ENCODE measurements at places on chromosomes 1 and 21.
A peak's percentile ranks its signal among the peaks of the same experiment; 100 is the strongest.

DNA sequence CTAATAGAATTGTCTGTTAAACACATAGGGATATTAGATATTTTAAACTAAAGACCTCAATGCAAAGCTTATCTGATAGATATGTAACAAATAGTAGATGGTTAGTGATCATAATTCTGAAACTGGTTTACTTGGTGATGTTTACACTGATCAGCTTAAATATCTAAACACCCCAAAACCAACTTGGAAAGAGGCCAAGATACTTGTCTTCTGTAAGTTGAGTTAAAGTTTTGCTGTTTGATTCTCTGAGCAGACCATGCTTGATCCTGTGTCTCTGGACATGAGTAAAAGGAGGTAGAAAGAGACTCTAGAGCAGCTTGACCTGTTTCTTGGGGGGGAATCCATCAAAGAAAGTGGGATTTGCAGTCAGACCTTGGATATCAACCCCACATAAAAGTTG, 107.5 kb downstream of the NEK7 start:
- DNase-seq, result no peak

- no peak for DNase-seq
These were observed 340.4 kb downstream of the RPS6KC1 start for GRCh38 chr1:213391445-213391844.

GRCh38 chr1:226648421-226648820, 90.7 kb downstream of the ITPKB start:
- no peak for DNase-seq

GRCh38 chr21:45572231-45572630, 30.0 kb upstream of the SLC19A1 start:
- no peak for DNase-seq

DNA sequence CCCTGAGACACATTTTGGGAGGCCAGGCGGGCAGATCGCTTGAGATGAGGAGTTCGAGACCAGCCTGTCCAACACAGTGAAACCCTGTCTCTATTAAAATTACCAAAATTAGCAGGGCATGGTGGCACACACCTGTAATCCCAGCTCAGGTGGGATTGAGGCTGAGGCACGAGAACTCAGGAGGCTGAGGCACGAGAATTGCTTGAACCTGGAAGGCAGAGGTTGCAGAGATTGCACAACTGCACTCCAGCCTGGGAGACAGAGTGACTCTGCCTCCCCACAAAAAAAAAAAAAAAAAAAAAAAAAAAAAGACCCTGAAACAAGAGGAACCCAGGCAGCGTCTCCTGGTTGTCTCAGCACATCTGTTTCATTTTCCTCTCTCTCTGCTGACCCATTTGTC, 24.2 kb downstream of the PGM1 start:
- no peak for DNase-seq

DNA sequence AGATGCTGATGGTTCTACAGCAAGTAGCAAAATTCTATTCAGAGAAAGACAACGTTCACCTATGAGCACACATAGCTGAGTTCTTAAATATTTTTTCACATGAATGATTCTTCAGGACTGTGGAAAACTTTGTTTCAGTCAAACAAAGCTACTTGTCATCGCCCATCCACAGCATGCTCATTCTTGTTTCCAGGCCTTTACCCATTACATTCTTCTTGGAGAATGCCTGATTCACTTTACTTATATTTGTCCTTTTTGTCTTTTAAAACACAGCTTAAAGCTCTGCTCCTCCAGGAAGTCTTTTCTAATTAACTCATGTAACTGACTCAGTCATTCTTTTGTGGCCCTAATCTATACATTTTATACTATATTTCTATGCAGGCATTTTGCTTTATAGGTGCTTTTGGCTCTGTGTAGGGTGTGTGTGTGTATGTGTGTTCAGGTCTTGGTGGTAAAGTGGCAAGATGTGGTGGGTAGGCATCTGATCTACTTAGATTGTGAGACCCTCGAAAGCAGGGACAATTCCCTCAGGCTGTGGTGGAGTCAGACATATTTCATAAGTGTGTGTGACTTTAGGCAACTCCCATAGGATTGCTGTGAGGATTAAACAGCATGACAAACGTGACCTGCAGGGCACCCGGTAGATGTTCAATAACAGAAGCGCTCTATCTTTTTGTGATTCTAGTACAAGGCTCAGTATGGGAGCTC, 11.8 kb upstream of the MARK1 start:
- no peak for DNase-seq

DNA sequence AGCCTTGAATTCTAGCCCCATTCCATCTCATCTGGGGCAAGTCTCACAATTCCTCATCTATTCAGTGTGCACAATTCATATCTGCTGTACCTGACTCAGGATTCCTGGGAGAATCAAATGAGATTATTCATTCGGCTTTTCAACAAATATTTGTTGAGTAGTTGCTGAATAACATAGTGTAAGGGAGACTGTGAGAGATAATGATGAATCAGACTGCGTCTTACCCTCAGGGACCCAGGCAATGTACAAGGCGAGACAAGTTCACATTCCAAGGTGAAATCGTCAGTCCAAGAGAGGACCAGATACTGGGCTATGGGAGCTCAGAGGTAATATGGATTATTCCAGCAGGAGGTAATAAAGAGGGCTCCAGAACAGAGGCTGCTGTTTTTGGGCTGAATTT, 67.8 kb upstream of the SMYD2 start:
- DNase-seq, result no peak

GRCh38 chr1:95888941-95889390, 655.0 kb downstream of the RWDD3 start:
- no peak for DNase-seq

DNA sequence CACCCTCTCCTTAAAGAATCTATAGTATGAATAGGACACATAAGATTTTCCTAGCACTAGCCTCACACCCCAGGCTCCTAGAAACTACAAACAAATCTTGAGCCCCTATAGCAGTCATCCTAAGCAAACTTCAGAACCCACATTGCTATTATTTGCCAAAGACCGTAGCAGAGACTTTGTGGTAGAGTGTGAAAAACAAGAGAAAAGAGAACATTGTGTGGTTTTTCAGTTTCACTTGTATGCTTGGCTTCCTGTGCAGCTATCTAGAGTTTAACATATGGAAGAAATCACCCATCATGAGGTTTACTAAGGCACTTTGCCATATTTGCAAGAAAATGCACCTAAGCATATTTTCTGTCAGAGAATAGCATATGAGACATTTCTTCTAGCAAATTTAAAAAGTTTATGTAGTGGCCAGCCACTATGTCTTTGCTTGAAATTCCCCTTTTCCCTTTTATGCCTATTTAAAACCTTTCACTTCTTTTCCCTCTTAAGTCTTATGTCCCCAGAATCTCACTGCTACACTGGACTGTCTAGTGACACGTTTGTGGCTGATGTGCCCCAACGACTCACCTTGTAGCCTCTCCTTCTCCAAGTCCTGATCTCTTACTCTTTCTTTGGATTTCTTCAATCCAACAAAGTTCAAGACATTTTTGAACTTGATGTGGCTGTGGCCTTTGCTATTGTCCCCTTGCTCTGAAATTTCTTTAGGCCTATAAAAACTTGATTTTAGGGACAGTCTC, 25.6 kb downstream of the CCDC190 start:
- no peak for DNase-seq

GRCh38 chr21:14737922-14738321, 191.8 kb upstream of the SAMSN1 start:
- DNase-seq, result peak; percentile 62

GRCh38 chr21:41064334-41064791, 103.6 kb upstream of the BACE2 start:
- no peak for DNase-seq

DNA sequence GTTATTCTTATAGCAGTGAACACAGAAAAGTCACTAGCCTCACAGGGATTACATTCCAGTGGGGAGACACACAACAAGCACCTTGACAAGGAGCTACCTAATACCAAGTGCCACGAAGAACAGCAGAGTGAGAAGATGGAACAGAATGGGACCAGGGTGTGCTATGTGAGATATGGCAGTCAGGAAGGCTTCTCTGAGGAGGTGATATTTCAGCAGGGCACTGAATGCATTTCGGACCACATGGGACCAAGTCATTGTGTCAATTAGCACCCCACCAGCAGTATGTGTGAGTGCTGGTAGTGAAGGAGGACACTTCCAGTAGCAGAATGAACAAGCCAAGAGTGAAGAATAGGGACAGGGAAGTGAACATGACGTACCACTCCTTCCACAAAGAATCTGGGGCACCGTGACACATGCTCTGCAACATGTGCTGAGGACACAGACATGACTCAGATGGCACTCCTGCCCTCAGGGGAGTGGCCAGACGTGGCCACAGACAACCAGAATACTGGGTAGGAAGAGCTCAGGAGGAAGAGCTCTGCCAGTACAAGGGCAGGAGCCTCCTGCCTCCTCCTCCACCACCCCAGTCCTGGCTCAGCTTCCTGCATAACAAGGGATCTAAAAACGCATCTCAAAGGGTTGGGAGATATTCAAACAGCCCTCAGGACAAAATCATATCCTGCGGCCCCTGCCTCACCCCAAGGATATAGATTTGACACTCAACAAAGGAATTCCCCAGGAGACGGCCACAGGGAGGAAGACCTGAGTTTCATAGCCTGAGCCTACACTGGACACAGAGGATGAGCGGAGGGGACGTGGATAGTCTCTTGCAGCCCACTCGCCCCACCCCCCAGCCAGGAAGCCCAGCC, 102.5 kb downstream of the TRABD2B start:
- no peak for DNase-seq

- peak; percentile 64 for DNase-seq
These were observed 19.7 kb downstream of the FGGY start for GRCh38 chr1:59316497-59317128.

- no peak for DNase-seq
These were observed 48.0 kb downstream of the IL6R start for GRCh38 chr1:154453161-154453560.

- peak; percentile 70 for DNase-seq
These were observed 139.2 kb downstream of the CLIC6 start for GRCh38 chr21:34807881-34808568.

DNA sequence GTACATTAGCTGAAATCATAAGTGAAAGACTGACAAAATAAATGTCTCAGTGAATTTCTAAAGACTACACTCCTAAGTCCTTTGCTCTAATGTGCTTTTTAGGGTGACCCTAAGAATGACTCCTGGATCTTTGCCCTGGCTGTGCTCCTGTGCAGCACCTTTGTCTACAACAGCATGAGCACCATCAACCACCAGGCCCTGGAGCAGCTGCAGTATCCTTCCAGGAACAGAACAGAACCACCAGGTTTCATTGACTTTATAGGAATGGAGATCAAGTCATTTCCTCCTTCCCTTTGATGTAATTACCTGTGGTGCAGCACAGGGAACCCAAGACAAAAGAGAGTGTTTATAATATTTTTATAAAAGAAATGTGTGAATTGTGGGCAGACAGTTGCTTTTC, 14.1 kb downstream of the GBP6 start:
- DNase-seq, result no peak

DNA sequence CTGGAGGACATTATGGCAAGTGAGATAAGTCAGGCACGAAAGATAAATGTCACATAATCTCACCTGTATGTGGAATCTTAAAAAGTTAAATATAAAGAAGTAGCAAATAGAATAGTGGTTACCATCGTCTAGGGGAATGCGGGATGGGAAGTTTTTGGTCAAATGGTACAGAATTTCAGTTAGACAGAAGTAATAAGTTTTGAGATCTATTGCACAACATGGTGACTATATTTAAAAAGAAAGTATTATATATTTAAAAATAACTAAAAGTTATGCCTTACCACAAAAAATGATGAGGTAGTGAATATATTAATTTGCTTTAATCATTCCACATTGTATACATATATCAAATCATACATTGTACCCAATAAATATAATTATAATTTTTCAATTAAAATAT, 106.2 kb upstream of the BRINP3 start:
- DNase-seq, result no peak

DNA sequence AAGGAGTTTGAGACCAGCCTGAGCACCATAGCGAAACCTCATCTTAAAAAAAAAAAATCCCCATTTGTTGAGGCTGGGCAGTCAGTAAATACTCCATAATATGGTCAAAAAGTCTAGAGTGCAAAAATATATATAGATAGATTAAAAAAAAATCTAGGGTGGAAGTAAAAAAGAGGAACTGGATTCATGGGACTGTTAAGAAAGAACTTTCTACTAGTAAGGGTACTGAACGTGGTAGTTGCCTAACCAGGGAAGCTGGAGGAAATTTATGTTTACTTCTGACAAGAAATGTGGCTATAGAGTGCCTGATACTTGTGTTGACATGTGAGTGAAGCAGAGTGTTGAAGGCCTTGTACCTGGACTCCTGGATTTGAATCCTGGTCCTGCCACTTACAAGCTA, 265.9 kb upstream of the FAM78B start:
- DNase-seq, result no peak

DNA sequence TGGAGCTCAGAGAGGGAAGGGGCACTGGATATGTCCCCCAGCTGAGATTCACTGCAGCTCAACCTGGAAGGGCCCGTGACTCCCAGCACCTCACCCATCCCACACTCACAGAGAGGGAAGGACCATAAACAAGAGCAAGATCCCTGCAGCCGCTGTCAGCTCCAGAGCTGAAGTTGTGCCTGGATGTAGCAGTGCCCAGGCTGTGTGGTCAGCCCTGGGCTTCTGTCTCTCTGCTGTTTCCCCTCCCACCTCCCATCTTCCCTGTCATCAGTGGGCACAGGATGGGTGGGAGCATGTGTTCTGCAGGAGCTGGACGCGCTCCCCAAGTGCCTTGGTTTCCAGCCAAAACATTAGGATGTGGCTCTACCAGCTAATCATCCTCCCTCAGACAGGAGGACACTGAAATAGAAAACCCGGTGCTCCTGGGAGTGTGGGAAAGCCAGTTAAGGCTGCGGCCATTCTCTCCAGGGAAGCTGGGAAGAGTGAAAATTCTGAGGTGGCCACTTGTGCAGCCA, 282.7 kb downstream of the NPHP4 start:
- no peak for DNase-seq

DNA sequence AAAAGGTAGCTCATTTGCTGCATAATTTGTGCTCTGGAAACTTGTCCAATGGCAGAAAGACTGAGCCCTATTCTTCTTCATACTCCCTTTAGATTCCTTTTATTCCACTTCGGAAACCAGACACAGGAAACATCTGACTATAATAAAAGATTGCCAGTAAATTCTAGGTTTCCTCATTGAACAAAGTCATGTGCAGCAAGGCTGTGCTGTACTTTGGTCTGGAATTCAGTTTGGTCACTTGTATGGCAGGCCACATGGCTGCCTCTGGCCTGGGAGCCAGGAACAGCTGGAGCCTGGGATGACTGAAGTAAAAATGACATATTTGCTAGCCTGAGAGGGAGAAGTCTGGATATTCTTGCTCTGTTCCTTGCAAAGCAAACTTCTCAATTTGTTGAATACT, 79.6 kb downstream of the ST3GAL3 start:
- DNase-seq, result no peak
